ENCODE measurements at places on chromosomes 16 and 17.
A peak's percentile ranks its signal among the peaks of the same experiment; 100 is the strongest.

DNA sequence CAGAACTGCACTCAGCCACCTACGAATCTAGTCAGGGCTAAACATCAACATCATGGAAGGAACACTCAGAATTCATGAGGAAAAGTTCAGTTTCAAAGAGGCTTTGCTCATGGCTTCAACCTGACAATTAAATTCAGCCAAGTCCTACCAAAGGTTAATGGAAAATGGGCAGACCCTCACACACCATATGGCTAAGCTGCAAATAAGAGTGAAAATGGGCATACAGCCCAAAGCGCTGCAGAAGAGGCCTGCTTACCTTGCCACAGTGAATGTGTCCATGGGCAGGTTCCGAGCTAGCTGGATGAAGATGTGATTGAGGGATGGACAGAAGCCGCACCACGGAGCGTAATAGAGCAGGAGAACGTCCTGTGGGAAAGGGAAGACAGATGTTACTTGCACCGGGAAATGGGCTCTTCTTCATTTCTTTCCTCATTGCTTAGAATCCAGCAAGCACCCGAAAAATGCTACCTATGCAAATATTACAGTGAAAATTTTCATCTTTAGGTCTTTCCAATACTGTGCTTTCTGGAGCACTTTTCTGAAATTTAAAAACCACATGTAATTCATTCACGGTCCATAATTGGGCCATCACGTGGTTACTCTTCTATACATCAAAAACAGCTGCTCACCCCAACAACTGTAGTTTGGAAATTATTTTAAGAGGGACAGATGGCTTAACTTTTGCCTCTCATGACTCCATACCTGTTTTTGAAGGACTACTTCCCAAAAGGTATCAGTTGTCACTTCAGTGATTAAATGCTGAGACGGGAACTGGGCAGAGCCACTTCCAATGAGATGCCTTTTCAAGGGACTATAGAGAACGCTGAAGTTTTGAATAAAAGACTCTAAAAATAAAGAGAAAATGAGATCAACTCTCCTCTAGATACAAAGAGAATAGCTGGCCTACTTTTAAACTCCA, 19.6 kb downstream of the SNN start:
- no peak for DNase-seq

GRCh38 chr17:40926341-40926740, 11.1 kb downstream of the KRT23 start:
- no peak for DNase-seq

DNA sequence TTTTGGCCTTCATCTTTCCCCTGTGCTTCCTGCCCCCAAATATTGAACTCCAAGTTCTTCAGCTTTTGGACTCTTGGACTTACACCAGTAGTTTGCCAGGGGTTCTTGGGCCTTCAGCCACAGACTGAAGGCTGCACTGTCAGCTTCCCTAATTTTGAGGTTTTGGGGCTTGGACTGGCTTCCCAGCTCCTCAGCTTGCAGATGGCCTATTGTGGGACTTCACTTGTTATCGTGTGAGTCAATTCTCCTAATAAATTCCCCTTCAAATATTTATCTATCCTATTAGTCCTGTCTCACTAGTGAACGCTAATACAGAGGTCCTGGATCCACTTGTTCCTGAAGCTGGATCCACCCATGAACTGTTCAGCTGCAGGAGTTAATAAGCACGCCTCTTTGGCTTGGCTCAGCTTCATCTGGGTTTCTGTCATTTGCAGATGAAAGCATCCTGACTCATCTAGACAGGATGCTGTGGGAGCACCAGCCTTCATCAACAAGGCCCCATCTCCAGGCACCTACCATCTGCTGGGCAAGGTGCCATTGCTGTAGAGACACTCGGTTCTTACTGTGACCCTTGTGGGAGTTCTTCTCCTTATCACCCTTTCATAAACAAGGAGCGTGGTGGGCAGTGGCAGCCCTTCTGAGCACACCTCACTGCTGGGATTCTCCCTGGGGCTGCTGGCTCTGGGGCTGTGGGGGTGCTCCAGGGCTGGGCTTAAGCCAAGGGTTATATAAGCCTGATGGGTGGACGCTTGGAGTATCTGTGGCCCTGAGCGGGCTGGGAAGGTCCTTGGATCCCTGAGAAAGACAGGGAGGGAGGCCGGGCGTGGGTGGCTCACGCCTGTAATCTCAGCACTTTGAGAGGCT, 23.1 kb downstream of the LAT start:
- DNase-seq: no peak

GRCh38 chr16:48959747-48960146, 321.9 kb downstream of the CBLN1 start:
- DNase-seq: no peak

DNA sequence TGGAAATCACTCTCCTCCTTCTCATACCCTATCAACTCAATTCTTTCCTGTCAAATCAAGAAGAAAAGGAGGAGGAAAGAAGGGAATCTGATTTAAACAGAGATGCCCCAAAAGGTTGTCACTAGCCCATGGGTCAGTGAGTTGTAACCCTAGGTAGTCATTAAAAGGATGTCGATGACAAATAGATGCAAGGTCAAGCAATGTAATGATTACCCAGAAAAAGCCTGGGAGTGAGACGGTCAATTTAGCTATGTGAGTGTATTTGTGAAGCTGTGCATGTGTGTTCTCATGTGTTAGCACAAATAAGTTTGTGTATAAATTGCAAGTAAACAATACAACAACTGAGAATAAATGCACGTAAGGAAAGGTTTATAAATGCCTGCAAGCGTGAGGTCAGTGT, 190.5 kb upstream of the PMFBP1 start:
- DNase-seq: no peak

GRCh38 chr16:30548416-30549253, 9.5 kb downstream of the ZNF764 start:
- no peak for DNase-seq

DNA sequence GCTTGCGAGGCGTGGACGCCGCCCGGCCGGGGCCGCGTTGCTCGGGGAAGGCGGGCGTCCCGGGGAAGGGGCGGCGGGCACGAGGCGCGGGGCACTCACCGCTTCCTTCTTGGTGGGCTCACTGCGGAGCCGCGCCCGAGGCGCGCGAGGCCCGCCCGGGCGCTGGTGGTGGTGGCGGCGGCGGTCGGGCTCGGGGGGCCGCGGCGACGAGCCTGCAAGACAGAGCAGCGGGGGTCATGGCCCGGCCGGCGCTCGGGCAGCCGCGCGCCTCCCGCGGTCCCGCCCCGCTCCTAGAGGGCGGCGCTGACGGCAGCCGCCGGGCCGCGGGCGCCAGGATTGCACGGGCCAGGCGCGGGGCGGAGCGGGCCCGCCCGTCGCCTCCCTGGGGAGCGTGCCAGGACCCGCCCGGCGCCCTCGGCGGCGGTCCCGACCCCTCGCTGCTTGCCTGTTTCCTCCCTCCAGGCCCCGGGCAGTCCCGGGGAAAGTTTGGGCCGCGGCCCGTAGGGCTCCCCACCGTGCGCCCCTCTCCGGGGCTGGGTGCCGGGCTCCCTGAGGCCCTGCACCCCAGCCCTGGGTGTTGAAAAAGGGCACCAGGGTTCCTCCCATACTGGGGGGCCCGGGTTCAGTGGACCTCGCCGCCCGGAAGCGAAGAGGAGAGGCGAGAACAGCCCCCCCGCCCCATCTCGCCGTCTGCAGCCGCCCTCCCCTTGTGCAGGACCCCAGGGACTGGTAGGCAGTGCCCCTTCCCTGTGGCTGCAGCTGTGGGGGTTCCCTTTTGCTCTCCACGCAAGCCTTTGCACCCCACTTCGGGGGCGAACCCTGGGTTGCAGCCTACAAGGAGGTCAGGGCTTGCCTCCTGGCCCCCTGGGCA, at the start of gene C16orf74:
TSS of gene C16orf74 (minus strand) at position 270 of the 871 bp plus-strand sequence. CDS start 15,879 bp downstream, outside the sequence.
- DNase-seq: no peak

- no peak for DNase-seq
Observed at GRCh38 chr17:31414550-31414918, 23.1 kb downstream of the RAB11FIP4 start.

GRCh38 chr17:69960755-69961154, 114.3 kb upstream of the KCNJ16 start:
- no peak for DNase-seq

GRCh38 chr16:81821436-81822128, 42.5 kb downstream of the PLCG2 start:
- DNase-seq: no peak

DNA sequence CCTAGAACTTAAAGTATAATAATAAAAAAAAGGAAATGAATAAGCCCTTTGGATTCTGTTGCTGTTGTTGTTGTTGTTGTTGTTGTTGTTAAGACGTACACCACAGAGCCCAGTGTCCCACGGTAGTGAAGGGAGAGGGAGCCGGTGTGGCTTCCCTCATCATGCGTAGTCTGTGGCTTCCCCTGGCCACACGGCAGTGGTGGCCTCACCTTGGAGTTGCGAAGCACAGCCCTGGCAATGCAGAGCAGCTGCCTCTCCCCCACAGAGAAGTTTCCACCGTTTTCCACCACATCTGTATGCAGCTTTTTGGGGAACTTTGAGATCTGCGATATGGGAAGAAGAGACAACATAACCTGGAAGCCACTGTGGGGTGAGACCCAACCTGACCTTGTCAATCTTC, 14.1 kb upstream of the ABCC12 start:
- DNase-seq: no peak

- no peak for DNase-seq
Observed at GRCh38 chr17:67443931-67444595, 67.0 kb downstream of the PITPNC1 start.

GRCh38 chr16:85674418-85674755, 14.4 kb downstream of the GINS2 start:
- no peak for DNase-seq

DNA sequence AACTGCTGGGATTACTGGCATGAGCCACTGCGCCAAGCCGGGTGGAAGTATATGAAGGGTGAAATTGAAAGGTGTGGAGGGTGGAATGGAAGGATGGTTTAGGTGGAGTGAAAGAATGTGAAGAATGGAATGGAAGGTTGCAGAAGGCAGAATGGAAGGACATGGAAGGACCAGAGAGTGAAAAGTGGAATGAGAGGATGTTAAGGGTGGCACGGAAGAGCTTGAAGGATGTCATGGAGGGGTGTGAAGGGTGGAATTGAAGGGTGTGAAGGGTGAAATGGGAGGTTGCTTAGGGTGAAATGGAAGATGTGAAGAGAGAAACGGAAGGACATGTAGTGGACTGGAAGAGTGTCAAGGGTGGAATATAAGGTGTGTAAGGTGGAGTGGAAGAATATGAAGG, 16.2 kb downstream of the MIS12 start:
- no peak for DNase-seq

- no peak for DNase-seq
Observed at GRCh38 chr17:69512946-69513345, 98.4 kb downstream of the MAP2K6 start.

DNA sequence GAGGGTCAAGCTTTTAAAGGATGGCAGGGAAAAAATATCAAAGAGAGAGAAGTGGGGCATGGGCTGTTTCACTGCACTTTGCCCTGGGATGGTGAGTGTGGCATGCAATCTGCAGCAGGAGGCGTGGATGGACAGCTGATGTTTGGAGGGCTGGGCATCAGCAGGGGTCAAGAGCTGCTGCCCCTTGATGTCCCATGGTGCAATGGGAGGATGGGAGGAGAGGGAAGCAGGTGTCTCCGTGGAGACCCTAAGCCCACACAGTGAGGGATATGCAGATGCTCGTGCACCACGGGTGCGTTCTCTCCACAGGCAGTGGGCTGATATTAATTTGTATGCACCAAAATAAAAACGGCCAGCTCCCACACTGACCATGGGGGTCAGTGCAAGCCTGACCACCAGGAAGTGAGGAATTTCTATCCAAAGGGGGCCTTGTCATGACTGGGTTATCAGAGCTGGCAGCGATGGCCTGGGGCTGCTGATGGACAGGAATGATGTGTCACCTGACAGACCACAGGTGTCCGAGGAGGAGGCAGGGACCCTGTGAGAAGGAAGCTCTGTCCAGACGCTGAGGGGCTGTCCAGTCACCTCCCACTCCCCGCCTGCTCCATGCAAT, 183.6 kb downstream of the IRF8 start:
- DNase-seq: no peak

- no peak for DNase-seq
Observed at GRCh38 chr16:67040166-67040565, 11.2 kb downstream of the CBFB start.

- no peak for DNase-seq
Observed at GRCh38 chr16:87995644-87996043, 44.4 kb downstream of the BANP start.

DNA sequence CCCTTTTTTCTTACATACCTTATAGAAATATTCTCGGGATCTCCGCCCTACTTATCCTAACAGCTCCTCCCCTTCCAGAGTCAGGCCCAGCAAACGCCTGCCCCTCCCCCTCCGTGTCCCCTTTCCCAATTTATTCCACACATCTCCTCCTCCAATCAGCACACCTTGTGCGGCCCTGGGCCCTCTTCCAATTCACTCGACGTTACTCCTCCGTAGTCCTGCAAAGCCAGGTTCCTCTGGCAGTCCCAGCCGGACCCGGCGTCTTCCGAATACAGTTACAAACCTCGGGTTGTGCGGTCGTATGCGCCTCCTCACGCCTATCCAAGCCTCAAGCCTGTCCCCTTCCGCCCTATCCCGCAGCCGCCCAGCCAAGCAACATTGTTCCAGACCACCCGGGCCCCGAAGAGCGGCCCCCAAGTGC, 677 bp downstream of the CBX1 start:
- peak; percentile 31 for DNase-seq

DNA sequence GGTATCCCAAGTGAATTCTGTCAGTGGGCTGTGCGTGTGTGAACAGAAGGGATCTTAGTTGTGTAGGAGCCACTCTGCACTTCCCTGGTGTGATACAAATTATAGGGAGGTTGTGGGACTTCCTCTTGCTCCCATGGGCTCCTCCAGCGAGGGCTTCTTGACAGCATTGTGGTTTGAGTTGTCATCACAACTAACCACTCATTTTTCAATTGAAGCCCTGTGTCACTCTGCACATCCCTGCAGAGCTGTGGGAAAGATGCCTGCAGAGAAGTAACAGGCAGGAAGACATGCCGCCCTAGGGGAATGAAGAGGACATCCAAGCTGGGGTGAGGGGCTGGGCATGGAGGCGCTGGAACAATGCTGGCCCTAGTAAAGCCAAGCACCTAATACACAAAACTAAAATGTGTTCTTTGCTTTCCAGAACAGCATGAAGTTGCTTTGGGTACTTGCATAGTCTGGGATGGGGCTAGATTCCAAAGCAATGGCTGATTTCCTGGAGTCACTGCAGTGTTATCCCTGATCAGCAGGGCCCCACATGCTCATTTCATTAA, 692.5 kb downstream of the TOX3 start:
- DNase-seq: no peak

DNA sequence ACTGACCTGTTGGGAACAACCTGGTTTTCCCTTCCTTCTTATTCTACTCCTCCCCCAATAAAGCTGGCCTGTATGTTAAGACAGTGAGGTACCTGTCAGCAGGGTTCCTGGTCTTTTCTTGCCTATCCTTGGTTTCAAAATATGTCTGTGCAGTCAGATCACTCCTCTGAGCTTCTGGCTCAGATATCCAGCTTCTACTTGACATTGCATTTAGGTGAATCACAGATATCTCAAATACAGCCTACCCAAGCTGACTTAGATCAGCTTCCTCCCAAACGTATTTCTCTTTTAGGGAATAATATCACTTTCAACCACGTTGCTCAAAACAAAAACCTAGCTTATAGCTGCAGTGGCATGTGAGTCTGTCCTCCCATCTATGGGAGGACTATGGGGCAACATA, 48.7 kb downstream of the TEX14 start:
- no peak for DNase-seq

Data from omental fat pad (tissue), 4 donors.